Right atrium auricular region (tissue), 2 donors: ENCODE measurements at places on chromosomes 12 and 14.

DNA sequence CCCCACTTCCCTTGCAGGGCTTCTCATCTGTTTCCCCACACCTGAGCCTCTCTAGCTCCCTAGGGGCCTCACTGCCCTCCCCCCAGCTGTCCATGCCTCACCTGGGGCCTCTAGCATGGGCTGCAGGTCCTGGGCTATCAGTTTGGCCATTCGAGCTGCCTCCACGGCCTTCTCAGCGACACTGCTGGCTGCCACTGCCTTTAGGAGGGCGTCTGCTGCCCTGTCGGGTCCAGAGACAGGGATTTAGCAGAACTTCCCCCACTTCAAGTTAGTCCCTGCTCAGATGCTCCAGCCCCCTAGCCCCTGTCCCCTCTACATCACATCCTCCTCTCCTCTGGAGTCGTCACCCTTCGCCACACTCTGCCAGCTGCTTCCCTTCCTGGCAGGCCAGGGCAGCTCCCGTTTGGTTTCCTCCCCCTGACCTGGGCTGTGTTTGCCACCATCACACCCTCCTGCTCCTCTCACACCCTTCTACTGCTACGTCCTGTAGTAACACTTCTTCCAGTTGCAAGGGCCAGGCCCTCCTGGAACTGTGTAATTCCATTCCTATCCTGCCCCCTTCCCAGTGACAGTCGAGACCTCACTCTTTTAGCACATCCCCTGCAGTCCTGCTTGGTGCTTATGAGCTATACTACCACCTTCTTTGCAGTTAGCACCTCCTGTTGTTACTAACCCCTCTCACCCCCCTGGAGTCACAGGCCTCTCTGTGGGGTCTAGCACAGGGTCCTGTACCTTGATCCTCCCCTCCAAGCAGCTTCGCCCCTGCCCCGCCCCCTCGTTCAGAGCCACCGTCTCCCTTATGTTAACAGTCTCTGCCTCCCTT lies 4.3 kb upstream of the AP1G2 start:
- DNase-seq = no peak

- DNase-seq = no peak
Observed at GRCh38 chr12:22467190-22467589, 77.2 kb downstream of the C2CD5 start.

DNA sequence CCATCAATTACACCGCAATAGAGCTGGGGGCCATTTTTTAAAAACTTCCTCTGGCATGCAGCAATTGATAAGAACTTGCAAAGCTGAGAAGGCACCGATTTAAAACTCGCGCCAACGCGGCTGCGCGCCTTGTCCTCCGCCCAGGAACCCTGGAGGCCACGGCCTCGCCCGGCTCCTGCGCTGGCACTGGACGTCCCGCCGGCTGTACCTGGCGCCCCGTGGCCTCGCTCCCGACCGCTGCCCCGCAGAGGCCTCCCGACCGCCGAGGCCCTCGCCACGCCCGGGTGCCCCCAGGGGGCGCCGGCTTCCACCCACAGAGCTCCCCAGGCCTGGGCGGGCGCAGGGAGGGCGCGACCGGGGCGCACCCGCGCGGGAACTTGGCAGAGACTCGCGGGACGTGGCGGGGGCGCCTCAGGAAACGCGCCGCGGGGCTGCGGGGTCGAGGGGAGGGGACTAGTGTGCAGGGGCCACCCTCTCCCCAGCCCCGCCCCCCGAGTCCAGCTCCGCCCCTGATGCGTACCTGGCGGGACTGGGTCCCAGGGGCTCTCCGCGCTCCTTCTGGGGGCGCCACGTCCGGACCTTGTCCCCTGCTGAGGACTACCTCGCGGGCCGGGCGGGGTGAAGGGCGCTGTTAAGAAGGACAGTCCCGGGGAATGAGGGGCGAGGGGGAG lies 65.7 kb downstream of the TNFAIP2 start:
- DNase-seq = no peak

DNA sequence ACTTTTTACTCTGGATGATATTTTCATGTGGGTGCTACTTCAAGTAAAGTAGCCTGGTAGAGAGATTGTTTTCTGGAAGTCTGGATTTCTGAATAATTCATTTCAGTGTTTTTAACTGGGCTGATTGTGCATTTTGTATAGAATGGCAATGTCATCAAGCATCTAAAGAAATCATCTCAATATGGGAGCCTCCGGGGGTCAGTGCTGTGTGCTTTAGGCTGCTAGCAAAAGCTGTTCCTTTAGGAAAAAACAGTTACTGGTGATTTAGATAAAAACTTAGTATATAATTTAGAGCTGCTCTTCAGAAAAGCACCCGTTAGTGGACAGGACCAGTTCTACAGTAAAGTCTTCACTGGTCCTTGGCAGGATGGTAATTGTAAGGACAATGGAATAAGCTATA lies 5.1 kb downstream of the UBE3B start:
- no peak for DNase-seq

- no peak for DNase-seq
Observed at GRCh38 chr14:52332269-52332668, 18.2 kb downstream of the PTGER2 start.

GRCh38 chr12:124862768-124863415 lies 772 bp downstream of the SCARB1 start:
- DNase-seq = no peak

DNA sequence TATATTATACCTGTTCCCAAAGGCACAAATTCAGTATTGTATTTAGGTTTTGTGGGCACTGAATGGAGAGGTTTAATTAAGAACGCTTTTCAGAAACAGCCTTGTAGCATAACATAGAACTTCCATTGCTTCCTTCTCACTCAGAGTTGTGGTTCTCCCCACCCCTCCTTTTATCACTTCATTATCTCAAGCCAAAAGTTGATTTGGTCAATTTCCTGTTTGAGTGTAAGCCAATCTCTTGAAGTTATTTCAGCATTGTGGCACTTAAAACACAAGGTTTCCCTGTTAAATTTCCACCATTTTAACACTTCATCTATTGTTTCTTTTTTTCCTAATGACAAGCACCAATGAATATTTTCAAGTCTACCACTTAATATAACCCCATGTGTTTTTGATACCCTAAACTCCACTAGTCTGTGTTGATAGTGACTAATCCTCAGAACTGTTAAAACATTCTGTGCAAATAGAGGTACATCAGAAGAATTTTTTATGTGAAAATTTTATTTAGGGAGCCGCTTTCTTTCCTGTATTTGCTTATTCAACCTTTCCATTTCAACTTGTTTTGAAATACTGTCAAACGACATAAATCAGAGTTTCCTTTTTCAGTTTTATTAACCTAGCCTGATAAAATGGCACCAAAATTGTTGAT lies 340.1 kb downstream of the BCAT1 start:
- DNase-seq = no peak

DNA sequence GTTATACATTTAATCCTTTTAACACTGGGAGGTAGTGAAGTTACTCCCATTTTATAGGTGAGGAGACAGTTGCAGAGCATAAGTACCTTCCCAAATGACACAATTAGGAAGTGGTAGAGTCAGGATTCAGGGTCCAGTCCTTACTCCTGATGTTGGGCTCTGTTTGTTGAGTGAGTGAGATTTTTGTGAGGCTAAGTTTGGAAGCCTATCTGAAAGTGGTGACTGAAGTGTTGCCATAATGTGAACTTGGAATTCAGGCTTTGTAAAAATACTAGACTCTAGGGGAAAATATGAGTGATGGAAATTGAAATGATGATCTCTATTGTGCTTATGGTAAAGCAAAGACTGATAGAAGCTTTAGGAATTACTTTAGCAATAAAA lies 2.2 kb downstream of the NUDT4 start:
- no peak for DNase-seq
